ENCODE measurements at places on chromosomes 3 and 15.

GRCh38 chr3:44395714-44396113 lies 57.1 kb downstream of the TCAIM start:
- H3K36me3 ChIP-seq, result no peaks in the 10 kb centered on the region
- no peaks in the 10 kb centered on the region for H3K27me3 ChIP-seq
- no peak overlapping the region for H3K27ac ChIP-seq
- H3K4me1 ChIP-seq, result no peaks in the 10 kb centered on the region
- DNase-seq, result no peak

DNA sequence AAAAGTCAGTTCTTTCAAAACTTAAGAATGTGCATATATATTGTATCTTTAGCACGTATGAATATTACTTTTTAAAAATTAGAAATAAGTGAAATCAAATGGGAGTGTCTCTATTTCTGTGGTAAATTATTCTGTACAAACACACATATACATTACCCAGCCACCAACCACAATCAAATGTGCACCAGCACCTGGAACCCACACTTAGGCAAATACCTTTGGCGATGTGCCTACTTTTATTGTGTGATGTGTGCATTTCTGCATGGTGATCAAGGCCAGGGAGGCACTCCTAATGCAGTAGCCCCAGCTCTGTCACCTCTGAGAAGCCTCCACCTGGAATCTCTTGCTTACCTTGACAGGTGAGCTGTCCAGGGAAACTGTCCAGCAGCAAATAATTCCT lies 76.9 kb downstream of the PIK3R4 start:
- H3K4me1 ChIP-seq, result no peaks in the 10 kb centered on the region
- no peaks in the 10 kb centered on the region for H3K27me3 ChIP-seq
- H3K27ac ChIP-seq, result no peak overlapping the region
- H3K36me3 ChIP-seq, result no peaks in the 10 kb centered on the region

- no peak for DNase-seq
- H3K4me3 ChIP-seq, result no peak overlapping the region
- no peaks in the 10 kb centered on the region for H3K27me3 ChIP-seq
- no peak overlapping the region for H3K27ac ChIP-seq
- H3K4me1 ChIP-seq, result no peaks in the 10 kb centered on the region
- H3K36me3 ChIP-seq, result no peaks in the 10 kb centered on the region
Measured at GRCh38 chr15:79562899-79563298, 130.8 kb downstream of the MINAR1 start.

DNA sequence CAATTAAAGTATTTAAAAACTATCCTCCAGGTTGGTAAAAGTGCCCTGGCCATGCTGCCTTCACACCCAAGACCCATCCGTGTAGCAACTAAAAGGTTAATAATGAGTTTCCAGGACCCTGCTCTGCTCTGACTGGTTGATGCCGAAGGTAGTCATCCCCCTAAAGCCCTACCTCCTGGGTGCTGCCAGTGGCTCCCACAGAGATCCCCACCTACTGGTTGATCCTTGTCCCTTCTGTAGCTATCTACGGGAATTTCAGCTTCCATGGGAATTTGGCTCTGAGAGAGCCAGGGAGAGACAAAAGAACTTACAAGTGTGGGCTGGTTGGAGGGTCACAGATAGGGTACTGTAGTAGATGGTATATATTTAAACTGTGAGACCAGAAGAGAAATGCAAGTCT lies 110.6 kb upstream of the NANOGP8 start:
- H3K4me1 ChIP-seq, result no peaks in the 10 kb centered on the region
- DNase-seq, result no peak
- no peak overlapping the region for H3K4me3 ChIP-seq
- H3K36me3 ChIP-seq, result no peaks in the 10 kb centered on the region
- H3K27me3 ChIP-seq, result no peaks in the 10 kb centered on the region
- no peak overlapping the region for H3K27ac ChIP-seq

- DNase-seq, result no peak
- H3K27ac ChIP-seq, result peak overlapping the region; percentile 94
- H3K4me1 ChIP-seq, result peaks cover 37% of the 10 kb centered on the region
- peaks cover 23% of the 10 kb centered on the region for H3K36me3 ChIP-seq
Measured at GRCh38 chr3:15297608-15298350, 34.6 kb downstream of the SH3BP5 start.

DNA sequence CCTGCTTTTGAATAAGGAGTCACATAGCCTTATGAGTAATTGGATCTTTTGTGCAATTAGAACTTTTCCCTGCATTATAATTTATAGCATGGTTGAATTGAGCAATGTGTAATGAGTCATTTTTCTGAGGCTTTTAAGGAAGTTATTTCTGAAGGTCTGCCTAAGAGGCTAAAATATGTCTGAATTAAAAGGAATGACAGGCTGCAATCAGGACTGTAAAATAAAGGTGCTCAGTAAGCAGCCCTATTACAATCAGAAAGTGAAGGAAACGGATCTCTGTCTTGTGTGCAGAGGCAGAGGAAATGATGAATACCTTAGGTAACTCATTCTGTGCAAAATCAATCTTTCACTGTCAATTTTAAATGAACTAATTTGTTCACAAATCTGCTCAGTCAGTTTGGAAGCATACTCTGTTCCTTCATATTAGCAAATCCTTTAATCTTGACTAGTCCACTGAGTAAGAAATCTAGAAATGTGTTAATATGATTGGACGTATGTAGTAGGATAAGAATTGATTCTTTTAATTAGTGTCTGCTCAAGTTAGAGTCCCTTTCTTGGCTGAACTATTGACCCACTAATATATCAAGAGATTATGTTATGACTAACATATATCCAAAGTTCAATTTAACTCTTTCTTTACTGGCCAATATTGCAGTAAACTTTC lies 290.1 kb downstream of the ZIC1 start:
- no peaks in the 10 kb centered on the region for H3K4me1 ChIP-seq
- H3K36me3 ChIP-seq, result no peaks in the 10 kb centered on the region
- no peak overlapping the region for H3K4me3 ChIP-seq
- no peaks in the 10 kb centered on the region for H3K27me3 ChIP-seq
- DNase-seq, result no peak
- H3K27ac ChIP-seq, result no peak overlapping the region

GRCh38 chr15:45891766-45892165 lies 256.9 kb downstream of the SQOR start:
- H3K4me3 ChIP-seq, result no peak overlapping the region
- H3K36me3 ChIP-seq, result no peaks in the 10 kb centered on the region
- DNase-seq, result no peak
- no peaks in the 10 kb centered on the region for H3K27me3 ChIP-seq
- H3K27ac ChIP-seq, result no peak overlapping the region

DNA sequence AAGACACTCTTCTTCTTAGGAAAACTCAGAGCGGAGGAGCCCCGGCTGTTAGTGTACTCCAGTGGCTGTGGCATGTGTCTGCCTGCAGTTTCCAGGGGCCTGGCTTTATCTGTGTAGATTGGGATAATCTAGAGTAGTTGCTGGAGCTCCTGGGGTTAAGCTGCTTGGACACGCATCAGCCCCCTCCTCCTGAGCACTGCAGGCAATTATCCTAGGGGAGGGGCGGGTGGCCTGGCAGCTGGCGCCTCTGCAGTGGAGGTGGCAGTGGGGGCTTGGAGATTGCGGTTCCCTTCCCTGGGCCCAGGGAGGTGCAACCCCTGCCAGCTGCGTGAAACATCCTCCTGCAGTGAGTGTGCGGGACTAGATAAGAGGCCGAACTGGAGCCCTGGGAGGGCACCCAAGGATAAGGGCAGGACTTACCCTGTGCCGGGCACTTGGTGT lies 68.2 kb downstream of the EFCAB12 start:
- no peaks in the 10 kb centered on the region for H3K36me3 ChIP-seq
- no peak for DNase-seq
- no peak overlapping the region for H3K27ac ChIP-seq

DNA sequence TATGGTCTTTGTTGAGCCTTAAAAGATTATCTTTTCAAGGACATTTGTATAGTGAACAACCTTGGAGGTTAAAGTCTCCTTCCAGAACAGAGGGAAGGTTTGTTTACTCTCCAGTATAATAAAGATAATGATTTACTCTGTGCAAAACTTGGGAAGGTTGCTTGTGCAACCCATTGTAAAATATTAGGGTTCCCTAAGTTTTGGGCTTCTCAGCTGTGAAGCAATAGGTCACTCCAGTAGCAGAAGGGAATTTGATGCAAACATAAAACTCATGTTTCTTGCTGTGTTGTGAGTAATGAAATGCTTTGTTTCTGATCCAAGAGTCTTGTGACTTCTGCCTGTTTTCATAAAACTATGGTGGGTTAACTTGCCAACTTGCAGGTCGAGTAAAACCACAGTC lies 177.5 kb downstream of the SUCNR1 start:
- H3K27ac ChIP-seq, result no peak overlapping the region
- H3K27me3 ChIP-seq, result no peaks in the 10 kb centered on the region
- DNase-seq, result no peak

- no peak overlapping the region for H3K27ac ChIP-seq
- no peak overlapping the region for H3K4me3 ChIP-seq
- H3K36me3 ChIP-seq, result no peaks in the 10 kb centered on the region
- no peak for DNase-seq
Measured at GRCh38 chr3:158405507-158405906, 165.5 kb upstream of the MLF1 start.

DNA sequence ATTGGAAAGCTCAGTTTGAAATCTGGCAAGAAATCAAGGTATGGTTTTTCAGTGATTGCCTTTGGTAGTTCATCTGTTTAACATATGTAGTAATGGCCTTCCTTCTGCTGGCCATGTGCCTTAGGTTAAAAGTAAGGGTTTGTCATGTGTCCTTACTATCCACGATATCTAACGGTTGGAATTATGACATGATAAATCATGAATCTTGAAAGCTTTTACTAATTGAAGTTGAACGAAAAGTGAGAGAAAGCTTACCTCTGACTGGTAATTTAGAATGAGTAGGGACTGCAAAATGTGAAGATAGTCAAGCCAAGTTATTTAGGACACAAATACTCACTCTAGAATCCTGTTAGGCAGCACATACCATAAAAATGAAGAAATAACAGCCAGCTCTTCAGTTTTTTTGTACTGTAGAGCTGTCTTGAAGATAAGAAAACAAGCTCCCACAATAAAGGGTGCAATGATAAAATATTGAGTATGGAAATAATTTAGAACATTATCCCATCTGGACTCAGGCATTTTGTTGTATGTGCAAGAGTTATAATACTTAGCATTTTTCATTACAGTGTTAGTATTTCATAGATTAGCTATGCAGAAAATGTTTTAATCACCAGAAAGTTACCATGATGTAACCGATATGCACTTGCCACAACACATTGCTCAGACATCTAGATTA lies 303.4 kb downstream of the ZNF385D start:
- no peak overlapping the region for H3K27ac ChIP-seq
- no peaks in the 10 kb centered on the region for H3K36me3 ChIP-seq
- H3K4me1 ChIP-seq, result no peaks in the 10 kb centered on the region
- no peaks in the 10 kb centered on the region for H3K27me3 ChIP-seq
- DNase-seq, result no peak

GRCh38 chr3:65677486-65678010 lies 361.2 kb downstream of the MAGI1 start:
- no peak overlapping the region for H3K4me3 ChIP-seq
- H3K27ac ChIP-seq, result no peak overlapping the region
- H3K27me3 ChIP-seq, result no peaks in the 10 kb centered on the region
- no peak for DNase-seq
- H3K4me1 ChIP-seq, result no peaks in the 10 kb centered on the region

- H3K4me3 ChIP-seq, result peak overlapping the region; percentile 52
- DNase-seq, result no peak
- no peaks in the 10 kb centered on the region for H3K36me3 ChIP-seq
- H3K27ac ChIP-seq, result peak overlapping the region; percentile 60
Measured at GRCh38 chr3:197028728-197029510, 698 bp downstream of the MELTF start.

GRCh38 chr3:50214824-50215223 lies 9.8 kb downstream of the SLC38A3 start:
- no peak overlapping the region for H3K4me3 ChIP-seq
- H3K27me3 ChIP-seq, result no peaks in the 10 kb centered on the region
- no peak for DNase-seq
- H3K4me1 ChIP-seq, result no peaks in the 10 kb centered on the region

DNA sequence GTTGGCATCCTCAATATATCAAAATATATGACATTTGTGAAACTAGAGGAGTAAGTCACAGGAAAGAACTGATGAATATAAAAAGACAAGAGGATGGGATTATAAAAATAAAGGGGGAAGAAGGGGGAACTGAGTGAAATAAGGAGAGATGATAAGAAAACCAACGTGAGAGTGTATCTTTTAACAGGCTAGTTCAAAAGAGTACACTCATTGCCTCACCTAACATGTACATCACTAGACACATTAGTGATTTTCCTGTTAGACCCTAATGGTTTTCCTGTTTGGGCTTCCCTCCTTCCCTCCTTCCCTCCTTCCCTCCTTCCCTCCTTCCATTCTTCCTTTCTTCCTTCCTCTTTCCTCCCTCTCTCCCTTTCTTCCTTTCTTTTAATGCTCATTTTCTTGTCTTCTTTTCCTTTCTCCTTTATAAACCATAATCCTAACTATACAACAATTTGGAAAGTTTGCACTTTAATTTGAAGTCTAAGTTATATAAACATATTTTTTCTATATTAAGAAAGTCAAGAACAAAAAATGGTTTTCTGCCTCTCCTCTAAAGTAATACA lies 35.8 kb downstream of the FSIP1 start:
- no peaks in the 10 kb centered on the region for H3K27me3 ChIP-seq
- H3K27ac ChIP-seq, result no peak overlapping the region
- H3K4me1 ChIP-seq, result no peaks in the 10 kb centered on the region
- H3K36me3 ChIP-seq, result no peaks in the 10 kb centered on the region
- no peak for DNase-seq

GRCh38 chr3:20400281-20400680 lies 214.3 kb upstream of the SGO1 start:
- no peak overlapping the region for H3K4me3 ChIP-seq
- no peak for DNase-seq
- H3K27ac ChIP-seq, result no peak overlapping the region
- H3K36me3 ChIP-seq, result no peaks in the 10 kb centered on the region

DNA sequence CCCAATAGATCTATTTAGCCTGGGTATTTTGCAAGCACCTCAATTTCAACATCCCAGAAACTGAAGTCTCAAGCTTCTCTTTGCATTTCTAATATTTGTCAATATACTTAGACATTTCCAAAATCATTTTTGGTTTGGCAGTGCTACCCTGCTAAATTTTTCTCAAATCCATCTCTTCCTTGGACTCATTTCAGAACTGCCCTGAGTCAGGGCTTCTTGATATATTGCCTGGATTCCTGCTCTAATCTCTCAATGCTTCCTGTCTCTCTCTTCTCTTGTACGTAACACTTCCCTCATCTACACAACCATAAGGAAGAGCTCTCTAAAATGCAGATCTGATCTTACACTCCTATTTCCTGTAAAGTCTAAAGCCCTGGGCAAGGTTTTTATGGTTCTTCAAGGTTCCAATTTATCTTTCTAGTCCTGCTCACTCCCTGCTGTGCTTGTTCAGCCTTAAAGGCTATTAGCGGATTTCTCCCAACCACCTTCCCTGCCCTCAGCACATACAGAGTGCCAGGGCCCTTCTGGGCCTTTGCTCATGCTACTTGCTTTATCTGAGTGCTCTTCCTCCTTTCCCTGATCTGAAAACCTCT lies 53.0 kb upstream of the MME start:
- peak overlapping the region; percentile 22 for H3K27ac ChIP-seq
- H3K4me3 ChIP-seq, result no peak overlapping the region
- H3K27me3 ChIP-seq, result no peaks in the 10 kb centered on the region

Data from tibial nerve (tissue), 4 donors.